Retinal pigment epithelial cell (primary cell): ENCODE measurements at places on chromosomes 5 and 9.

- DNase-seq, result peak; percentile 88
These were observed 48.5 kb downstream of the NEK6 start for GRCh38 chr9:124306098-124306735.

- DNase-seq, result peak; percentile 84
These were observed 8.7 kb downstream of the SERINC5 start for GRCh38 chr5:80246995-80247729.

DNA sequence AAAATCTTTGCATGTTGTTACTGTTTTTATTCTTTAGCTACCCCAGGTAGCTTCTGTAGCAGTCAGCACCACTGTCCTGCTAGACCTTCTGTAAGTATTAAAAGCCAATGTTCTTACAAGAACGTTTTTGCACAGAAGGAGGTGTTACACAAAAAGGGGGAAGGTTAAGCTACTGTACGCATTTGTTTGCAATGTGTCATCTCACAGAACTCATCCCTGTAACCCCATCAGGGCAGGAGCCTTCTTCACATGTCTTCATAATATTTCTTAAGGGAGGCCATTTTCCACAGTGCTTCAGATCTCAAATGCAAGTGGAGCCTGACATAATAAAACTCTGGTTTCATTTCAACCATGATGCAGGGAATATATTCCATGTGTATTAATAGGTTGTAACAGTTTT lies 67.9 kb downstream of the OSMR start:
- no peak for DNase-seq

DNA sequence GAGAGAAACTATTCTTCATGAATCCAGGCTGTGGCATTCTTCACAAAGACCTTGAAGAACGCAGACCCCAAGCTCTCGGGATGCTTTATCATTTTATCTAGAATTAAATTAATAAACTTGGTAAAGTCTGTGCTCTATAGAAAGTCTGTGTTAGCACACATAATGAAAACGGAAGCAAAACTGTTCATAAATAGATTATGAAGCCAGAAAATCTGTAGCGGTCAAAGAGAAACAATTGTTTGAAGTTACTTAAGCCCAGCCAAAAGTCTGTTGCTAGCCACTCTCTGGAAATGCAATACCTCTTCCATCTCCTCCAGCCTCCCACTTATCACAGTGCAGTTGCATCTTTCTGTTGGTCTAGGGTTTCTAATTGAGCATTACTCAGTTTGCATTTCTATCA lies 375.9 kb downstream of the KIF4B start:
- no peak for DNase-seq

DNA sequence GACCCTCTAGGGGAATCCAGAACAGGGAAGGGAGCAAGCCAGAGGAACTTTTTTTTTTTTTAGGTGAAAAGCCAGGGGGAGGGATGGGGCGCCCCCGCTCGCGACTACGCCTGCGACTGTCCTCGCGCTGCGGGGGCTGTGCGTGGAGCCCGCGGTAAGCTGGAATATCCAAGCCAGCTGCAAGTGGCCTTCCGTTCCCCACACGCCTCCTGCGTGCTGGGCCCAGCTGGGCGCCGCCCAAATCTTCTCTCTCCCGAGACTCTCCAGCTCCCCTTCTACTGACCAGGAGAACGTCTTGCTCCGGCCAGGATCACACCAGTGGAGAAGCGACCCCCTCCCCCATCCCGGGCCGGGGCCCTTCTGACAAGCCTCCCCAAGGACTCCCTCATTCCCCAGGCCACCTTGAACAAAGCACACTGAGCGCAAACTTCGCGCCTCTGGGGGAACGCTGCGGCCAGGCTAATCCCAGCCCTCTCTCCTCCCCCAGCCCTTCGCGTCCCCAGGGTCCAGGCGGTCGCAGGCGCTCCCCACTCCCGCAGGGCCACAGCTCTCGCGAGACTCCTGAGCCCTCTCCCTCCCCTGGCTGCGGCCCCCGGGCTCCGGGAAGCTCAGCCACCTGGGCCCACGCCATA lies 6.6 kb downstream of the BARX1 start:
- DNase-seq, result no peak

DNA sequence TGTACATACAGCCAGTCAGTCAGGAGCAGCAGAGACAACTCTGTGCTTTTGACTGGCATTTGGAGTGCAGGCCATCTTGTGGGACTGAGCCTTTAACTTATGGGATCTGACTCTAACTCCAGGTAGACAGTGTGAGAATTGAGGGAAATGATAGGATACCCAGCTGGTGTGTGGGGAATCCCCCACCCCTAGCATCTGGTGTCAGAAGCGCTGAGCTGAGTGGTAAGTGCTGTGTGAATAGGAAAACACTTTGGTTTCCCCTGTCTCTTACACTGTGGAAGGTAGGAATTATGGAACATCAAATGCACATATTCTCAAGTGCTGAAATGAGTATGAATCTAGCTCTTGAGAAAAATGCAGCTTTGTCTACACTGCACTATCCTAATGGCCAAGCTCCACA lies 43.9 kb downstream of the CCDC125 start:
- DNase-seq, result no peak
